ENCODE measurements at places on chromosomes 5 and 9.

DNA sequence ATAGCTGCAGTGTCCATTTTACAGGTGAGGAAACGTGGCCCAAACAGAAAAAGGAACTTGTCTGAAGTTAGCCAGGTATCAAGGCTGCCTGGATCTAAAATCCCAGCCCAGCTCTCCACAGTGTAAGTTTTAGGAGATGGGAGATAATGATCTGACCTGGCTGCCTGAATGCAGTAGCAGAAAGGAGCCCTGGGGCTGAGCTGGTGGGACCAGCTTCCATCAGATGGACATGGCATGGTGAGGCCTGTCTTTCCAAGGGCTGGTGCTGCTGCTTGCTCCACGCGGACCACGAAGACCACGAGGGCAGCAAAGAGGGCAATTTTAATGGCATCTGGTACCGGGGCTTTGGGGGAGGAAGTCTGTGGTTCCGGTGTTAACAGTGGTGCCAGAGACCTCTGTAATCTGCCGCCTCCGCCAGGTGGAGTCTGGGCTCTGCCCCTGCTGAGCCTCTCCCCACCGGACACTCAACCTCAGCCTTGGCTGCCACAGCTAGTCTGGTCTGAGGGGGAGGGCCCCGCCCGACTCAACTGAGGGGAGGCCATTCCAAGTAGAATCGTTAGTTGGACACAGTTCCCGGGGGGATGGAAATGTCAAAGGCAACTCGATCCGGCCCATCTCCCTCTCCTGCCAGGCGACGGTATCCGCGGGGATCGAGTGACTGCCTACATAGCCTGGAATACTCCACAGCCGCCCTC, 650 bp downstream of the MYORG start:
- DNase-seq, result peak; percentile 39

GRCh38 chr5:107769519-107769918, 98.8 kb upstream of the EFNA5 start:
- no peak for DNase-seq

GRCh38 chr5:181181650-181182565, 23.1 kb downstream of the TRIM7 start:
- no peak for DNase-seq

DNA sequence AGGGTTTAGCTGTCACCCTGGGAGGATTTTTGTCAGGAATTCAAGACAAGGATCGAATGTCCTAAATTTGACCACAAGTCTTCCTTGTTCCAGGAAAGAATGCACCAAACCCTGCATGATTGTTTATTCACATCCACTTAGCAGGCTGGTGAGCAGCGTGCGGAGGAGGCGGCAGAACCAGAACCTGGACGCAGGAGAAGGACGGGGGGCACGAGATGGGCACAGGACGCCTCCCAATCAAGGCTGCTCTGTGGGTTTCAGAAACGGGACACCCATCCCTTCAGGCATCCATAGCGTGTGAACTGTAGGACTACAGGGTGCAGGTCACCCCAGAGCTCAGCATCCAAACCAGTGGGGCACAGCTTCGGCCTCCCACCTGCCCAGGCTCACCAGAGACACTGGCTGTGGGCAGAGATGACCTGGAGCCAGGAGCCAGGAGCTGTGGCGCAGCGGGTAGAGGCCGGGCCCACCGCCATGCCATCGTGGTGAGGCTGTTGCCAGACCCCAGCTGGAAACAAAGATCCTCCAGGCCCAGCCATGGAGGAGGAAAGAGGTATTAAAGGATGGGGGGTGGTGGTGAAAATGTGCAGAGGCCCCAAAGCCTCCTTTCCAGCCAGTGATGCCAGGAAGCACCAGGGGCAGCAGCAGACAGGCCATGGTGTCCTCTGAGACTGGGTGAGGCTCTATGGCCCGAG, 32.3 kb upstream of the ADAMTS2 start:
- no peak for DNase-seq

GRCh38 chr5:78377056-78377717, 16.8 kb downstream of the SCAMP1 start:
- no peak for DNase-seq

- DNase-seq, result no peak
Observed at GRCh38 chr9:20985851-20986600, 45.4 kb downstream of the HACD4 start.

GRCh38 chr9:135221951-135222631, 134.6 kb downstream of the OLFM1 start:
- DNase-seq, result no peak

- DNase-seq, result no peak
Observed at GRCh38 chr5:79992891-79993657, 2.0 kb upstream of the MTX3 start.
